Activated CD4-positive, CD25-positive, alpha-beta regulatory T cell treated with anti-CD3 and anti-CD28 coated beads, Interleukin-2, amount 50 U/mL, for 16 hours (primary cell): ENCODE measurements at places on chromosomes 7 and 10.

- no peak for DNase-seq
Measured at GRCh38 chr7:50699143-50699542, 83.6 kb downstream of the GRB10 start.

GRCh38 chr10:13315361-13315760 is 15.5 kb upstream of the PHYH start:
- no peak for DNase-seq

- DNase-seq: no peak
Measured at GRCh38 chr7:2151237-2151636, 81.5 kb downstream of the MAD1L1 start.

- DNase-seq: no peak
Measured at GRCh38 chr7:137084607-137085380, 216.3 kb downstream of the CHRM2 start.
